ENCODE measurements at places on chromosomes 7 and 10.

DNA sequence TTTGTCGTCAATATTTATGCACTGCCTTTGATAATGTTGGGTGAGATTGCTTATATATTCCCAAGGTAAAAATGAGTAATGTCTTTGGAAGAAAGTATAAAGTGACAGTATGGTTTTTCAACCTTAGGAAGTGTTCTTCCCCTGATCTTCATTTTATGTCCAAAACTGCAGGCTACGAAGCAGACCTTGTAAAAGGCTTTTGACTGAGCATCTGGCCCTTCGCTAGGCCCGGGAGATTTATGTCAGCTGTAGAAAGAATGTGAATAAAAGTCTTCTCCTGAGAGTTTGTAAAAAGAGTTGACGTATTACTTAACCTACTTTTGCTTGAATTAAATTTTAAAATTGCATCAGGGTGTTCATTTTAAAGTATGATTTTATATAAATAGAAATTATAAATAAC is 116.8 kb downstream of the CPED1 start:
- no peak for DNase-seq

- no peak for DNase-seq
These were observed 45.2 kb upstream of the INSIG1 start for GRCh38 chr7:155252444-155252887.

GRCh38 chr7:77348371-77348813 is 67.8 kb downstream of the GSAP start:
- no peak for DNase-seq

GRCh38 chr10:13651969-13652720 is 65.4 kb downstream of the PRPF18 start:
- DNase-seq: no peak

DNA sequence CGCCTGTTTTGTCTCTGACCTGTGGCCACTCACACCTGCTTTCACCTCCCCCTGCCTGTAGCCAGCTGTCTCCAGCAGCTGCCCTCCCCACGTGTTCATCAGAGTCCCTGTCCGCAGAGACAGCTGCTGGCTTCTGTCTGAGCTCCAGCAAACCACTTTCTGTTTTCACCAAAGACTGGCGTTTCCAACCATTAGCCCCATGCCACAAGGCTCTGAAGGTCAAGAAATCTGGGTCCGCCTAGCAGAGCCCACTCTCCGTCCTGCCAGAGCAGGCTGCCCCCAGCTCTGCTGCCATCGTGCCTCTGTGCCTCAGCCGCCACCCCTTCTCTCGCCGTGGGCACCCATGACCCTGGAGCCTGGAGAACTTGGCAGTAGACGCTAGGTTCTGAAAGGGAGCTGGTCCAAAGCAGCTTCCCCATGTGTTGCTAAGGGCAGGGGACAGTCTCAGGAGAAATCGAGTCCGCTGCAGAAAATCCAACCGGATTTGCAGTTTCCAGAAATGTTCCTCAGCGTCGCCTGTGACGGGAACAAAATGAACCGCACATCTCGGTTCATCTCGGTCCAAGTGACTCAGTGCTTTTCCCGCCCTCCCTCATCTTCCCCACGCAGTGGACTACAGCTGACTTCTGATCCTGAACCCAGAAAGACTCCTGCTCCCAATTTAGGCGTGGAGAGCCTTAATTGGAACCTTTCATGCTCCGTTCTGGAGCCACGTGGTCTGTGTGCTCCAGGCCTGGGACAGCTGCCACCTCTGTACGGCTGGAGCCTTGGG is 28.0 kb downstream of the TMEM120A start:
- DNase-seq: no peak

DNA sequence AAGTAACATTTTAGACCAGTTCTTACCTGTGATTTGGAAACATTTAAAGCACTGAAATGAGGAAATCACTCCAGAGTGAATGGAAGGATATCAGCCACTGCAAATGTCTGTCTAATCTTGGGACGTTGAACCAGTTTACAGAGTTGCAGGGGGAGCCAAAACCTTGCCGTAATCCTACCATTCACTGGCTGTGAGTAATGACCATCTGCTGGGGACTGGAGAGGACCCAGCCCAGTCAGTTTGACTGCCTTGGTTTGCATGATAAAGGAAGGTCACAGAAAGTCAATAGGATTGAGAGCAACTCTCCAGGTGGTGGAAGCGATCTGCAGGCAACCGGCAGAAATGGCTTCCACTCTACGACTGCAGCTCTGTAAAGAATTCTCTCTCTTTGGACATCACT is 167.2 kb downstream of the AKR1D1 start:
- DNase-seq: no peak

GRCh38 chr7:141673346-141673745 is 28.6 kb downstream of the DENND11 start:
- DNase-seq: no peak

- DNase-seq: no peak
These were observed 11.9 kb downstream of the PFKFB3 start for GRCh38 chr10:6214612-6215011.

GRCh38 chr7:80359476-80359875 is 152.4 kb downstream of the GNAT3 start:
- DNase-seq: no peak

GRCh38 chr10:124125305-124126116 is 32.1 kb upstream of the CHST15 start:
- DNase-seq: no peak

GRCh38 chr10:128570319-128570995 is 444.2 kb upstream of the MKI67 start:
- no peak for DNase-seq

DNA sequence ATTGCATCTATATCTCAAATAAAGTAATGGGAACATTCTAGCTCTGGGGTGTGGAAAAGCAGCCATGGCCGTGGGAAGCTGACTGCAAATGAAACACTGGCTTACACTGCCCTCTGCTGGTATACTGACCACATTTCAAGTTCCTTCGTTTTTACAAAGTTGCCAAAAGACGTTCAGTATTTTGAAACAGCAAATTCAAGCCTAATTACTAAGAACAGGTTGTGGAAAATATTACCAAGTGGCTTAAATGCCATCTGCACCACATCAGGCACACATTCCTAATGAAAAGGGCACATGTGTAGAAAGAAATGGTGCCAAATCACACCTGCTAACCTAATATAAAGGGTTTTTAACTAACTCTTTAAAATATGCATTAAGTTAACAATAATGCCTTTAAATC is 83.9 kb downstream of the JAZF1 start:
- DNase-seq: peak; percentile 3

- DNase-seq: no peak
These were observed 75.1 kb upstream of the INSIG1 start for GRCh38 chr7:155222573-155222972.

- no peak for DNase-seq
These were observed 179.2 kb upstream of the BET1 start for GRCh38 chr7:94183289-94183749.

DNA sequence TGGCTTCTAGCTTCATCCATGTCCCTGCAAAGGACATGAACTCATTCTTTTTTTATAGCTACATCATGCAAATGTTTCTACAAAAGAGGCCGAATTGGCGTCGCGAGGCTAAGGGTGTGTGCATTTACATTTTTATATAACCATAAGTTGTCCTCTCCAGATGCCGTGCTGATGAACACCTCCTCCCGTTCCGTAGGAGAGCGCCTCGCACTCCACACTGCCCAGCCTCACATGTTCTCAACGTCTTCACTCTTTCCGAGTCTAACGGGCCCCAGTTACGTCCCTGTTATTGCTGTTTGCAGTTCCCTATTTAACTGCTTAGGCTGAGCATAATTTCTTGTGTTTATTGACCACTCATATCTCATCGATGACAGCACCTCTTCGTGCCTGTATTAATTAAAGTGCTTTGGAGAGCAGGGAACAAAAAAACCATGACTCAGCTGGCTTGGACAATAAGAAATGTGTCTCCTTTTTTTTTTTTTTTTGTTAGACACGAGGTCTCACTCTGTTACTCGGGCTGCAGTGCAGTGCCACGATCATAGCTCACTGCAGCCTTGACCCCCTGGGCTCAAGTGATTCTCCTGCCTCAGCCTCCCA is 113.5 kb upstream of the SDK1 start:
- no peak for DNase-seq

GRCh38 chr10:82982110-82982608 is 1107.2 kb downstream of the NRG3 start:
- DNase-seq: no peak

GRCh38 chr10:50498465-50498864 is 125.3 kb downstream of the SGMS1 start:
- no peak for DNase-seq

DNA sequence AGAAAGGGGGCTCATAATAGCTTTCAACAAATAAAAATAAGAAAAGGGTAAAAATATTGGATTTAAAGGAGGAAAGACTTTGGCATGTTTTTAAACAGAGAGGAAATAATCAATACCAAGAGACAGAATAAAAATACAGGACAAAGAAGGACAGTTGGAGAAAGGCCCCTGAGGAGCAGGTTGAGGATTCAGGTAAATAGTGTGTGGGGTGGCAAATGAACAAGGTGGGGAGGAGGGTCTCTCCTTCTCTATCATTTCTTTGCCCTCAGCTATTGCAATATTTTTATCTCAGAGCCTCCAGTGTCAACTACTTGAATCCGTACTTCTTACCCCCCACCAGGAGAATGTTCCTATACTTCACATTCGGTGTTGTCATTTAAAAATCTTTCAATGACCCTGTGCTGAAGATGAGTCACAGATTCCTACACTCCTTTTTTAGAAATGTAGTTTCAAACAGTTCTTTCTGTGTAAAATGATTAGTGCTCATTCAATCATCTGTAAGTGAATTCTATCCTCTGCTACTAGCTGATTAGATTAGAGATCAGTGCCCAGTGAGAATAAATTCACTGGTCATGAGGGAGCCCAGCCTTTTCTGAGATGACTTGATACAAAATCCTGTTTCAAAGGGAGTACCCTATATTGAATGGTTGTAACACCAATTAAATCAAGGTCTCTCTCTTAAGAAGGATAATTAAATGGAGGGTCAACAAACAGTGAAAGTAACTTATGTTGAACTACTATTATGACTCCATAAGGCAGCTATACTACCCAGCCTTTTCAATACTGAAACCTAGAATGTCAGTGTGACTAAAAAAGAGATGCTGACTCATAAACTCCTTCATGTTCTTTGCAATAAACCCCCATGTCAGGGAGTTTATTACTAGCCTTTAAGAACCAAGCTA is 50.4 kb upstream of the WNT16 start:
- DNase-seq: peak; percentile 74

GRCh38 chr10:95287281-95287680 is 3.5 kb downstream of the PDLIM1 start:
- DNase-seq: no peak

GRCh38 chr10:97134110-97134509 is 51.6 kb downstream of the SLIT1 start:
- DNase-seq: no peak

DNA sequence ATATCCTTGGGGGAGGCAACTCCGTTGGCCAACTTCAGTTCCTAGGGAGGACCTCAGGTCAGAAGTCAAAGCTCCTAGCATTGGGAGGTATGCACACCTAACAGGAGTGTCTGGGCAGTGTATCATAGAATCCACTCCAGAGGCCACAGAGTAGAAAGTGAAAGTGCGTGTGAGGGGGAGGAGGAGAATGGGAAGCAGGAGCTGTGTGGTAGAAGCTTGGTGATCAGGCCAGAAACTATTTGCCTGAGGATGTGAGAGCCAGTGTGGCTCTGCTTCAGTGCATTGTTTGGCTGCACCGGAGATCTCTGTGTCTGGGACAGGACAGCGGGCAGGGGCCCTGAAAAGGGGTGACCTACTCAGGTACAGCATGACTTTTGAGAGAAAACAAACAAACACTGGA is 557.4 kb upstream of the VSTM2A start:
- no peak for DNase-seq
